ENCODE measurements at places on chromosomes 6 and 20.

DNA sequence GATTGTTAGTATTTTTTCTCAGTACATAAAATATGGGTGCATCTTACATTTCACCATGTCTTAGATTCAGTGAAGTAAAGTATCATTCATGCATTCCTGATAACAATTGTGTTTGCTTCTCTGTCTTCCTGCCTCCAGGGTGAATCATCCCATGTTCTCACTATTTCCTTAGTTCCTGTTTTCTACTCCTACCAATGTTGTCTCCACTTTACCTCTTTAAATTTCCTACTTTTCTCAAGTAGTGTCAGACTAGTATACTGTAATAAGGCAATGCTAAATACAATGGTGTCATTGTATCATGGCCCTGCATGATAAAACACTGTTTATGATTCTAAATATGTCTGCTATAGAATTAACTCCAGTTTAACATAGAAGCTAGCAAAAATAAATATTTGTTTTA is 37.4 kb upstream of the GABRR1 start:
- no peak for DNase-seq

- DNase-seq, result no peak
These were observed 4.4 kb upstream of the CCDC28A start for GRCh38 chr6:138769102-138769676.

DNA sequence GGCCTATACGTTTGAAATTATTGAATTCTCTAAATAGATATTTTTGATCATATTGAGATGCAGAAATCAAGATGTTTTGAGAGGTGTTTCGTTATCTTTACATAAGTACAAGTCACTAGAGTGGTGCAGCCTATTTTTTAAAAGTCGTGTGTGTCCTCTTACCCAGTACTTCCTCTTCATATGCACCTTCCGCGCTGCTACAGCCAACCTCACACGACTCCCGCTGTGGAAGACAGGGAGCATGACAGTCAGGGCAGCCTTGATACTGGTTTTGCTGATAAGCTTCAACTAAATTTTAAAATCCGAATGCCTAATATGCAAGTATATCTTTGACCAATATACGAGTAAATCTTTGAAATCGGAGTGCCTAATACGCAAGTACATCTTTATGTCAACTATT is 16.3 kb downstream of the ROS1 start:
- DNase-seq, result no peak

GRCh38 chr6:117985916-117986315 is 78.9 kb downstream of the SLC35F1 start:
- no peak for DNase-seq

- no peak for DNase-seq
These were observed 204.1 kb upstream of the AGPAT4 start for GRCh38 chr6:161477876-161478425.

DNA sequence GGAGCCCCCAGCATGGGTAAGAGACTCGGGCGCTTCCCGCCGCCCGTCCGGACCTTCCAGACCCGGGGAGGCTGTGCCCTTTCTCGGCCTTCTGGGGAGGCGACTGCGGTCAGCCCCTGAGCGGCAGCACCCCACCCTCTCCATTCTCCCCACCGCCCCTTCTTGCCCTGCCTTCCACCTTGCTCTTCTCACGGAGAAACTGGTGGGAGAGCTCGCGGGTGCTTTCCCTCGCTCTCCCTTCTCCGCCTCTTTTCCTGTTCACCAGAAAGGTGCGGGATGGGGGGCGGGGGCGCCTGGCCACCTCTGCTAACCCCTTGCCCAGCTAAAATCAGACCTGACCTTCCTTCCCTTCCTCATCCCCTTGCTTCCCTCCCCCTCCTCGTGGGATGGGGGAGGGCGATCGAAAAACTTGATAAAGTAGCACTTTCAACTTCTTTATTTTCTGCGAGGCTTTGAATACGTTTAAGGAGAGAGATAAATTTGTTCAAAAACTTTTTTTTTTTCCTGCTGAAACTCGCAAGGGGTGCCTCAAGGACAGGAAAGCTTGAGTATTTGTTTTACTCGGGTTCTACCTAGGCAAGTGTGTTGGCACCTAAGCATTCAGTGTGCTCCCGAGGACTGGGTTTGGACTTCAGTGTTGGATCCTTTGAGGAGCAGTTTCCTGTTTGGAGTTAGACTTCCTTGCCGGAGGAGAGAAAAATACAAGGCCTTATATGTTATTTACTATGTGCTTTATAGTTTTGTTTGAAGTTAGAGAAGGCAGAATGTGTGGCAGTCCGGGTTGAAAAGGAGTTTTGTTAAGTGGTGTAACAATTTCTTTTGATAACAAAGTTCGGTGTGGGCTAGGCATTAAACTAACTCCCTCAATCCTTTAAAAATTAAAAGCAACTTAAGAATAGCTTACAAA is 897 bp downstream of the CD2AP start:
- peak; percentile 33 for DNase-seq

- peak; percentile 99 for DNase-seq
These were observed 25.3 kb downstream of the TBC1D7 start for GRCh38 chr6:13302751-13303667.

DNA sequence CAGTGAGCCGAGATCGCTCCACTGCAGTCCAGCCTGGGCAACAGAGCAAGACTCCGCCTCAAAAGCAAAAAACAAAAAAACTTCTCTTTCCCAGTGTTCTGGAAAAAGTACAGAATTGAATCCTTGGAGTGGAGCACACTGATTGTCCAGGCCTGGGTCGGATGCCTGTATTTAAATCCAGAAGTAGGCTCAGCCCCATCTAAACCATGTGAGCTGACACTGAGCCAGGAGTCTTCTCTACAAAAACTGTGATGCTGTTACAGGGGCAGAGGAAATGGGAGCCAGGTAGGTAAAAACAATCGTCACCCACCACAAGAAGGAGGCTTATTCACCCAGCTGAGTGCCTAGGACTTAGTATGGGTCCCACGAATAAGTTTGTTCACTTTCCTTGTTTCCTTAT is 43.0 kb upstream of the PTPN1 start:
- no peak for DNase-seq

- DNase-seq, result no peak
These were observed 782 bp upstream of the FOXA2 start for GRCh38 chr20:22584922-22585785.

GRCh38 chr20:50759678-50760077 is 28.3 kb downstream of the PARD6B start:
- DNase-seq, result no peak

DNA sequence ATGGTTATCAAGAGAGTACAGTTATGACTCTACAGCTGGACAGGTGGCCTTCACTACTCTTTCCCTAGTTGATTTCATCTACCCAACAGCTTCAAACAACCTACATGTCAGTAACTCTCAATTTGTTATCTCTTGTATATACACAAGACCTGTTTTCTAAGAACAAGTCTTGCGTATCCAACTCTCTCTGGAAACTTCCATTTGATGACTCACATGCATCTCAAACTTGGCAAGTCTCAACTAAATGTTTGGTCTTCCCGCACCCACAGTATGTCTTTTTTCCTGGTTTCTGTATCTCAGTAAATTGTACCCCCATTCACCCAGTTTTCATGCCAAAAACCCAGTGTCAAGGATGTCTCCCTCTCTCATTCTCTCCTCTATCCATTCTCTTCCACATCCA is 97.7 kb downstream of the BTBD9 start:
- DNase-seq, result peak; percentile 9

DNA sequence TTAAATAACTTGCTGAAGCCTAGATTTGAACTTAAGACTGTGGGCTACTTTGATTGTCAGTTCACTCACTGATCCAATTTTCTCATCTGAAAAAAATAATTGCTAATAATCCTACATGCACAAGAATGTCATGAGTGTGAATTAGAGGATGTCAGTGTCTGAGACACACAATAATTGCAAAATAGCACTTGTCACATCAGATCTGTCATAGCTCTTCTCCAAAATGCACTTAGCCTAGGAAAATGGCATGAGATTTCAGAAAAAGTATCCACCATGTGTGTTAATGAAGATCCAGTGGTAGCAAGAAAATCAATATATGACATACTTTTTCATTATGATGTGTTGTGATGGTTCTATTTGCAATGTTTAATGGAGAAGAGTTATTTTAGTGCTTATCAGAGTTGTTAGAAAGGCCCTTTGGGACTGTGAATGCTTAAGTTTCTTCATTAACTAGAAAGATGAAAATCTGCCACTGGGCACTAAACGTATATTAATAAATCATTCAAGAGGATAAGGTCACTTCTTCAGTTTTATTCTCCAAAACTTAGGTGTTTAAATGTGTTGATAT is 786.2 kb downstream of the C6orf118 start:
- DNase-seq, result no peak

GRCh38 chr6:105189026-105189820 is 9.4 kb upstream of the POPDC3 start:
- no peak for DNase-seq

DNA sequence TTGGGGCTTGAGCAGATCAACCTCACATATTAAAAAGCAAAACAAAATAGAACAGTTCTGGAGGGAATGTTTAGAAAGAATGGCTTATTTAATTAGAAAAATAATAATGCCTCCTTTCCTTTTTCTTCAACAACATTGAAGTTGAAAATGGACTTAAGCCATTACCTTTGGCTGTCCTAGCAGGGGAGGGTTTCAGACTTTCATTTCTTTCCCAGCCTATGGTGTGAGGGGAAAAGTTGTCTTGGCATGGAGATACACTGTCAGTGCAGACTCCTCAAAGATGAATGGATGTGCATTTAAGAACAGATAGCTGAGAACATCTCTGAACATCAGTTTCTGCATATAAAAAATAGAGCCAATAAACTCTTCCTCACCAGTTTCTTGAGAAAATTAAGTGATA is 169.5 kb downstream of the PAX1 start:
- DNase-seq, result no peak

DNA sequence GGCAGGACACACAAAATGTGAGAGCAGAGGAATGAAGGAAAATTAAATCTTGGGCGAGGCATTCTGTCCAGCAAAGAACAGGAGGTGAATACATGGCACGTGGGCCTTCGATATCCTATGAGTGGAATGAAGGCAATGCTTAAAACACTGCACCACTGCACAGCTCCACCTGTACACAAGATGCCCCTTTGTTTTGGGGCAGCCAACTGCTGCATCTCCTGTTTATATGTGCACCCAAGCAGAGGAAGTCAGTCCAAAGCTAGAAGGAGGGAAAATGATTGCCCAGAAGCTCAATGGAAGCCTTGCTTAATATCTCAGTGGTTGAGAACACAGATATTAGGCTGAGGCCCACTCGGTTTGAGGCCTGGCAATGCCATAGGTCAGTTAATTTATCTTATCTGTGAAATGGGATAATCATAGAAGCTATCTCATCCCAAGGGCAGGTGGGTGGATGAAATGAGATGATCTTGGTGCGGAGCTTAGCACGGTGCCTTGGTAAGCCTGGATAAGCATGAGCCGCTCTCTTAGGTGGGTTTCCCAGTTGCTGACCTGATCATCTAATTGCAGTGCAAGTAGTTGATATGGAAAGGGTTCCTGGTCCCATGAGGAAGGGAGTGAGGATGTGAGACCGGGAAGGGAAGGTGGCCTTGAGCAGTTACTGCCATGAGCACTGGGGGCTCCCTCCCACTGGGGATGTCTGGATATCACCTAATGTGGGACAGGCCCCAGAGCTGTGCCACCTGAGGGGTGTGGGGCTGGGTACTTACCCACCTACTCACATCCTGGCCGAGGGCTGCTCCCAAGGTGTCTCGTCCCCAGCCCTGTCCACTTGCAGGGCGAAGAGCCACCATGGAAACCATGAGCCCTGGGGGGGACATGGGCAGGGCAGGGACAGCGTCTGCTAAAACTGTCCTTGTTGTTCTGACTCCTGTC is 9.9 kb downstream of the BANF2 start:
- DNase-seq, result no peak

DNA sequence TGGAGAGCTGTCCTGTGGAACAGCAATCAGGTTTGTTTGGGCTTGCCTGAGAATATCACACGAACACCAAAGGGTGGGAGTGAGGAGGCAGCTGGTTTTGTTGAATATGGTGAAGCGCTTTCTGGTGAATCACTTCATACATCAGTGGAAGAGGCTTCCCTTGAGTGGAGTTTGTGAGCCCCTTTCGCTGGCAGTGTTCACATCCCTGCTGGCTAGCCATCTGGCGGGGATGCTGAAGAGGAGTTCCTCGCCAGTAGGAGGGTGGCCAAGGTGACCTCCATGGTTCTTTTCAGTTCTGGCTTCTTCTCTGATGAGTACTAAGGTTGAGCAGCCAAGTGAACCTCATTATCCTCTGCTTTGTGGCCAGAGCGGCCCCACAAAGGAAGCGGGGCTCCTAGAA is 37.7 kb upstream of the RNF8 start:
- DNase-seq, result no peak

GRCh38 chr6:16741112-16742016 is 19.9 kb downstream of the ATXN1 start:
- DNase-seq, result peak; percentile 97

- DNase-seq, result no peak
These were observed 12.0 kb downstream of the STMN3 start for GRCh38 chr20:63641146-63641791.

- no peak for DNase-seq
These were observed 956.1 kb downstream of the PHF3 start for GRCh38 chr6:64591676-64592036.

GRCh38 chr6:73050706-73051105 is 174.6 kb downstream of the KHDC1L start:
- peak; percentile 77 for DNase-seq

GRCh38 chr6:32271429-32271828 is 47.6 kb upstream of the NOTCH4 start:
- DNase-seq, result no peak

- DNase-seq, result no peak
These were observed 120.2 kb downstream of the QRSL1 start for GRCh38 chr6:106749609-106750008.

DNA sequence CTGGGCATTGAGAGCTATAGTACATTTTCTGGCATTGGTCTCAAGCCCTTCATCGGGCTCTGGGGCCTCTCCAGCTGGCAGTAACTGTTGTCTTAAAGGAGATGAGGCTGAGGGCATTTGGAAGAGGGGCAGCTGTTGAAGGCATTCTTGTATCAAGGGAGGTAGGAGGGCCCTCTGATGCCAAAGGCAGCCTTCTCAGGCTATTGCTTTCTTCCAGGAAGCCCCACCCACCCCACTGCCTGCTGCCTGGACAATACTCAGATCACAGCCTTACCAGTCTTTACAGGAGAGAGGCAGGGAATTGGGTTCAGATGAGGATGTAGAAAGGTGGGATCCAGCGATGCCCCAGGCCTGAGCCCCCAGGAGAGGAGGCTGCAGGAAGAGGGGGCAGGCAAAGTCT is 46.0 kb downstream of the CPXM1 start:
- no peak for DNase-seq

- peak; percentile 59 for DNase-seq
These were observed 135.5 kb upstream of the PLCB4 start for GRCh38 chr20:8933381-8933807.

DNA sequence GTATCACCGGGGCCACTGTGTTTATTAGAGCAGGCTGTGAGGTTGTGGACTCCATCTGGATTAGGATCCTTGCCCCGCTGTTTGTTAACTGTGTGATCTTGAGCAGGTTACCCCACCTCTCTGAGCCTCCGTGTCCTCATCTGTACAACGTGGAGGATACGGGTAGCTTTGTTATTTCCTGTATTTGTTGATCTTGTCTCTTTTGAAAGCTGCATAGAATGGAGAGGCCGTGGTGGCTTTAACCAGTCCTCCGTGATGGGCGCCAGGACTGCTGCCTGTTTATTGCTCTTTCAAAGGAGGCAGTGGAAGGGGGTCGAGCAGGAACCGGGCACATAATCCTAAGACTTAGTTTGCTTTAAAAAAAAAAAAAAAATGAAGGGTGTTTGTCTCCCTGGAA is 22.9 kb downstream of the BCAS4 start:
- no peak for DNase-seq

- peak; percentile 1 for DNase-seq
These were observed 41.8 kb downstream of the OLIG3 start for GRCh38 chr6:137452333-137452894.

All from AG10803 (cell line).